ENCODE measurements at places on chromosomes 16 and 17.

DNA sequence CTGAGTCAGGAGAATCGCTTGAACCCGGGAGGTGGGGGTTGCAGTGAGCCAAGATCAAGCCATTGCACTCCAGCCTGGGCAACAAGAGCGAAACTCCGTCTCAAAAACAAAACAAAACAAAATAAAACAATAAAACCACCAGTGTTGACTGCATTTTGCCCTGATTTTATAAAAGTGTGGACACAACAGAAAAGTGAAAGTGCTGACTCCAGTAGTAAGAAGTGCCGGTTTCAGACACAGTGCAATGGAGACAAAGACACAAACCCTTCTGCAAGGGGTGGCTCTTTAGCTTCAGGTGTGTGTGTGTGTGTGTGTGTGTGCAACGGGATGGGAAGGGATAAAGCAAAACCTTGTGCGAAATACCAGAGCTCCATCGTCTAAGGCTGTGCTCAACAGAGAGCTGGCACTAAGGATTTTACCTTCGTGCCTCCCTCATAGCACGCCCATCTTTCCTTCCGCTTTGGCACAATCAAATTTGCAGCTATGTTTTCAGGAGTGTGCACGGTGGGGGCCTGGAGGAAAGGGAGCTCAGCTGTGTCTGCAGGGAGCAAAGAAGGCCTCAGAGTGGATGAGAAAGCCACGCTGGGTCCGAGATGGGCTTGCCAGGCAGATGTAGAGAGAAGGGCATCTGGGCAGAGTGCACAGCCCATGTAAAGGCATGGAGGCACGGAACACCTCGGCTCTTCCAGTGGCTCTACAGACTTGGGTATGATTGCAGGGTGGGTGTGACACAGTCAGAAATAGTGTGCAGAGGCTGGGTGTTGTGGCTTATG is 15.5 kb downstream of the MXRA7 start:
- DNase-seq: no peak

DNA sequence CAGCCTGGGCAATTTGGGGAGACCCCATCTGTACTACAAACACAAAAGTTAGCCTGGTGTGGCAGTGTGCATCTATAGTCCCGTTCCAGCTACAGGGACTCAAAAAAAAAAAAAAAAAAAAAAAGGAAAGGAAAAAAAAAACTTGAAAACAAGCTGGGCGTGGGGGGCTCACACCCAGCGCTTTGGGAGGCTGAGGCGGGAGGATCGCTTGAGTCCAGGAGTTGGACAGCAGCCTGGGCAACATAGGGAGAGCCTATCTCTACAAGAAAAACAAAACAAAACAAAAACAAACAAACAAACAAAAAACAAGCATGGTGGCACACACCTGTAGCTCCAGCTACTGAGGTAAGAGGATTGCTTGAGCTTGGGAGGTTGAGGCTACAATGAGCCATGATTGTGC is 12.9 kb upstream of the CCL17 start:
- DNase-seq: no peak

GRCh38 chr17:6536053-6536452 is 20.3 kb downstream of the PITPNM3 start:
- peak; percentile 40 for DNase-seq

DNA sequence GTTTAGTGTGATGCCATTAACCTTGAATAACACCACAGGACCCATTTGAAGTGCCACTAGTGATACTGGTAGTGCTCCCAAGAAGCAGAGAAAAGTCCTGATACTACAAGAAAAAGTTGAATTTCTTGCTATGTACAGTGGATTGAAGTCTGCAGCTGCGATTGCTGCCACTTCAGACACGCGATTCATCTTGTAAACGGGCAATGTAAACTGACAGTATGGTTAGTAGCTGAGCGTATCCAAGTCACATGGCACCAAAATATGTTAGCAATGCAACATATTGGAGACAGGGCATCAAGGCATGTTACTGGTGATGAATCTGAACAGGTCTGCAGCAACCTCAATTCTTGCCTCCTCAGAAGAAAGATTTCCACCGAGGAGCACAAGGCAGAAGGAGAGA is 238.9 kb downstream of the HS3ST3B1 start:
- DNase-seq: no peak

- no peak for DNase-seq
These were observed 19.4 kb downstream of the DHX38 start for GRCh38 chr16:72112906-72113615.

- no peak for DNase-seq
These were observed 8.0 kb downstream of the SEZ6 start for GRCh38 chr17:28997806-28998205.

DNA sequence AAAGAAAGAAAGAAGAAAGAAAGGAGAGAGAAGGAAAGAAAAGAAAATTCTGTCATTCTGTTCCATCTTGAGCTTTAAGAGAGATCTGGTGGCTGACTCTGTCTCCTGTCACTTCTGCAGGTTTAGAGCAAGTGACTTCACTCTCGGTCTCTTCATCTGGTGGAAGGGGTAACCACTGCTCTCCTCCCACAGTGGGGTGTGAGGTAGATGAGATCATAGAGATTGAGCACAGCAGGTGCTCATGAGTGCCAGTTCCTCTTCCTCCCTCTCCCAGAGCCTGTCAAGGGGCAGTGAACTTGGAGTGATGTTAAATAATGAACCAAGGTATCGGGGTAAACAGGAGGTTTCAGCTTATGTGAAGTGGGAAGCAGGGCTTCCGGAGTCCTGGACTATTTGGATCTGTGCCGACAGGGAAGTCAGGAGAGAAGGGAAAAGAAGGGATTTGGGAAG is 47.7 kb downstream of the BEAN1 start:
- DNase-seq: no peak

DNA sequence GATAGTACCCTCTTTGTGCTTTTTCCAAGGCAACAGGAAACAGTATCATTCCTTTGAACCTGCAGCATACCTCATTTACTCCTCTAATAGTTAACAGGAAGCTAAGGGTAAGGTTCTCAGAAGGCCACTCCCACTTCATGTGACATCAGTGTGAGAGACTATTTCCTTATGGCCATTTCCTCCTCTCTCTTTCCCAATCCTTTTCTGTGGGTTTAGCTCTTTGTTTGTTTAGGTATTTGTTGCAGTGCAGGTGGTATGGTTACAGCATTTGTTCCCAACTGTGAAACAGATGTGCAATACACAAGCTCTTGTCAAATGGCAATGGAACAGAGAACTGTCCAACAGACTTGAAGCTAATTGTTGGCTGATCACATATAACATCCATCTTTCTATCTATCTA is 14.7 kb downstream of the TMC5 start:
- no peak for DNase-seq

- no peak for DNase-seq
These were observed 102.8 kb downstream of the MAF start for GRCh38 chr16:79497606-79498350.

All from right hindlimb (tissue), 1 donor.